Adipocyte (in vitro differentiated cells): ENCODE measurements at places on chromosomes 1 and 21.

DNA sequence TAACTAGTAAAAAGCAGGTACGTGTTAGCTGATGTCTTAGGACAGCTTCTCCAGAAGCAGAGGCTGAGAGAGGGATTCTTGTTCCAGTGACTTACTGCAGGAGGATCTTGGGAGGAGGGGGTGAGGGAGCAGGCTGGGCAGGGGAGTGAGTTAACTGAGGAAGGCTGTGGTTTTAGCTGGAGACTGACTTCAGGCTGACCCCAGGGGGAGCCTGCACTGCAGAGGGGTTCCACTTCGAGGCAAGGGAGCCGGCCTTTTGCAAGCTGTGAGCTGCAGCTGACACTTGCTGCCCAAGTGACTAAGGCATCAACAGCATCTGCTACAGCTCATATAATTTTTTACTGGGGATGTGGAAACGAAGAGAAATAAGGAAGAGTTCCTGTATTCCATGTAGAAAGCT, 50.4 kb upstream of the SOD1 start:
- no peak for DNase-seq

DNA sequence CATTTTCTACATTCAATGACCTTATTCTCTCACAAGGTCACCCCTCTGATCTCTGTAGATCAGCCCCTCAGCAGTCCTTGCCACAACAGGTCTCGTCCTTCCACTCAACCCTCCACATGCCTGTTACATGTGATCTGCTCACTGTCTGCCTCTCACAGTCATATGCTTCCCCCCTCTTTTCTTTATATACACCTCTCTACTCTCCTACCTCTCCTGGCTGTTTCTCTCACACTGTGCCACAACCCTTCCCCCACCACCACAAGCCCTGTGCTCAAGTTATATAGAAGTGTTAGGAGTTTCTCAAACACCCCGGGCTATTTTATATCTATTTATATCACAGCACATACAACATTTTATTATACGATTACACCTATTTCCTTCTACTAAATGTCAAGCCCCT, 12.6 kb downstream of the B3GALNT2 start:
- no peak for DNase-seq

DNA sequence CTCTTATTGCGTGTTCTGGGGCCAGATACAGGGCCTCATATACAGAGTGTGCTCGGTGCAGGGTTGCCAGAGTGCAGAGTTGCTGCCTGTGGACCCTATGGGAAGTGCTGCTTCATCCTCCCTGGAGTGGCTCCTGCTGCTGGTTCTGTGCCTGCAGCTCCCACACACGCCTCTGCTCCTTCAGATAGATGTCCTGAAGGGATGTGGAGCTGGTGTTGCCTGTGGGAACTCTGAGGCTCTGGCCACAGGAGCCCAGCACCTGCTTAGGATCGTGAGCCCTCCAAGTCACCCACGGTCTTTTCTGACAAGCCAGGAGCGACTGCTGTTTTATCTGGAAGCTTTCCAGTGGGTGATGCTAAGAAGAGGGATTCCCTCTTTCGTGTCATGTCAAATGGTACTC, 120.5 kb downstream of the CAMTA1 start:
- DNase-seq, result no peak

- no peak for DNase-seq
These were observed 124.1 kb upstream of the KCNK2 start for GRCh38 chr1:214958486-214958885.

DNA sequence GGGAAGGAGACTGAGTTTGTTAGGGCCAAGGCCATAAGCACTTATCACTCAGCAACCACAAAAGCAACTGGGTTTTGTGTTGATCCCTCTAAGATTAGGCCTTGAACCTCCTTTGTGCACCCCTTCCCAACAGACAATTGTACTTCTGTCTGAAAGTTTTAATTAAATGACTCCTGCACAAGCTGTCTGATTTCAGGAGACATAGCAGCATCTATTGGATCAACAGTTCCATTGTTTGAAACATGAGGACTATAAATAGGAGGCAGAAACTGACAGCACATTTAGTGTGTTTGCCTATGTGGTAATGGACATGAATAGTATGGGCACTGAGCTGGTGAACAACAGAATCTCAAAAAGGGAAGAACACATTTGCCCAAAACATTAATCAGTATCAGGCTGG, 167.3 kb upstream of the KCNJ6 start:
- no peak for DNase-seq

DNA sequence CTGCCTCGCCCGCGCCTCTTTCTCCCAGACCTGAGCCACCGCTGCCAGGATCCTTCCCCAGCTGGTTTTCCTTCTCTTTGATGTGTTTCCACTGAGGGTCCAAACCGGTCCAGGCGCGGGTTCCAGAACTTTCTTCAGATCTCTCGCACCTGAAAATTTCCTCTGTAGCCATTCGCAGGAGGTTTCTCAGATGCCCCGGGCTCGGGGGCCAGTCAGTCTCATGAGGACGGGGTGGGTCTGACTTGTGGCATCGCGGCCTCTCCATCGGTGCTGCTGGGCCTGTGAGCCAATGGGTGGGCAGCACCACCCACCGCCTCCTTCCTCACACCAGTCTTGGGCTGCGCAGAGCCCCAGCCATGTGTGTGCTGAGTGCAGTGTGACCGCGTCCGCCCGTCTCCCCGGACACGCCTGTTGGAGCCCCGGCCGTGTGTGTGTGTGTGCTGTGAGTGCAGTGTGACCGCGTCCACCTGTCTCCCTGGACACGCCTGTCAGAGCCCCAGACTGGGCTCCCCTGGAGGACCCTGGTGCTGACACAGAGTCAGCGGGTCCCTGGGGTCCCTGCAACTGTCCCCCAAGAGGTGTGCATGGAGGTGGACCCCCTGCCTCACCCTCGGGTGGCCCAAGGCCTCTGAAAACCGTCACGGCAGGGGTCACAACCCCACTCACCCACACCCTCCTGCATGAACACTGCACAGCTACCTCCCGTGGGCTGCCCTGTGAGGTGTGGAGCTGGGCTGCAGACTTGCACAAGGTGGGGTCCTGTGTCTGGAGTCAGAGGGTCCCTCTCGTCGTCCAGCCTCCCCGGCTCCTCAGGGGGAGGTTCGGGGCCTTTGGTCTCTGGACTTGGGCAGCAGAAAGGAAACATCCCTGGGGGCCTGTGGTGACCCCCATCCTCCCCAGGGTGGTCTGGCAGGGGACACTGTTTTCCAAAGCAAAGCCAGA, 20.2 kb downstream of the COL18A1 start:
- DNase-seq, result no peak

- no peak for DNase-seq
These were observed 66.3 kb downstream of the RAVER2 start for GRCh38 chr1:64811131-64811530.

- no peak for DNase-seq
These were observed 25.3 kb downstream of the KCND3 start for GRCh38 chr1:111963985-111964738.

DNA sequence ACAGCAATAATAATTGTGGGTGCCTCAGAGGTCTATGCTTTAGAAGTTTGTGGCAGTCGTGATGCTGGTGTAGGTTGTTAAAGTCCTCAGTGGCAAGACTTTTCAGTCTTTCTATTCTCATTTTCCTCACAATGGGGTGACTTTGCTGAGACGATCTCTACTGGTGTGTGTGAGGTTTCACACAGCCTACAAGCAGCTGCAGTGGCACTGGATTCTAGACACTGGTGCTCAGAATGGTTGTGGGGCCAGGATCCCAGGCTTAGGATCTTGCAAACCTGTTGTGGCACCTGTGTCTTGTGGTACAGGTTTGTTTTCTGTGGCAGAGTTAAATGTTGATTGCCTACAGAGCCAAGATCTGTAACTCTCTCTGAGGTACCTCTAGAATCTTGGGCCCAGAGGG, 581.2 kb downstream of the PTPRC start:
- no peak for DNase-seq

GRCh38 chr1:103461161-103462105, 64.1 kb upstream of the RNPC3 start:
- DNase-seq, result peak; percentile 67

GRCh38 chr1:36178471-36179219, 22.7 kb downstream of the MAP7D1 start:
- DNase-seq, result no peak

DNA sequence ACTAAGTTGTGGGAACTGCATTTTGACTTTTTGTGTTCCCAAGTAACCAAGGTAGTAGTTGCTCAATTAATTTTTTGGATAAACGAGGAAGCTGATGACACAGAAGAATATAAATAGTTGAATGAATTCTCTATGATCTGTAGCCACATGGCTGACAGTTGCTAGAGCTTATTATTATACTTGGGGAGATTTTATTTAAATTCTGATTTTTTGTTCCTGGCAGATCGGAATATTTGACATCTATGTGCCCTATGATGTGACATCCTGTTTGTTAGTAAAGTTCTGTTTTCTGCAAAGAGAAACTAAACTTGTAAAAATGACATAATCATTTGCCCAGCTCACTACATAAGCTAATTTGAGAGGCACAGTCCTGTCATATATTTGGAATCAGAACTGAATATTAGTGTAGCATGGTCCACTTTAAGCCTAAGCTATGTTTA, 9.7 kb upstream of the LYST start:
- DNase-seq, result no peak

- DNase-seq, result peak; percentile 34
These were observed 14.8 kb upstream of the TMEM240 start for GRCh38 chr1:1554926-1555915.

DNA sequence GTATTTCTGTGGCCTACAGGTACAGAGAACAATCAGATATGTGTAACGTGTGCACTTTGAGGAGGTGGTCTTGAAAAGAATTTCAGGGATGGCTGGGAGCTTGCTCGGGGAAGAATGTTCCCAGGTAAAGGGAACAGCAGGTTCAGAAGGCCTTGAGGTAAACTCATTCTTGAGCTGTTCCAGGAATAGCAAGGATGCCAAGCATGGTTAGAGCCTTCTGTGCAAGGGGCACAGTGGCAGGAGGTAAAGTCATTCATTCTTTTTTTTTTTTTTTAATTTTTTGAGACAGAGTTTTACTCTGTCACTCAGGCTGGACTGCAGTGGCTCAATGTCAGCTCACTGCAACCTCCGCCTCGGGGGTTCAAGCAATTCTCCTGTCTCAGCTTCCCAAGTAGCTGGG, 10.0 kb downstream of the UBE4B start:
- no peak for DNase-seq

DNA sequence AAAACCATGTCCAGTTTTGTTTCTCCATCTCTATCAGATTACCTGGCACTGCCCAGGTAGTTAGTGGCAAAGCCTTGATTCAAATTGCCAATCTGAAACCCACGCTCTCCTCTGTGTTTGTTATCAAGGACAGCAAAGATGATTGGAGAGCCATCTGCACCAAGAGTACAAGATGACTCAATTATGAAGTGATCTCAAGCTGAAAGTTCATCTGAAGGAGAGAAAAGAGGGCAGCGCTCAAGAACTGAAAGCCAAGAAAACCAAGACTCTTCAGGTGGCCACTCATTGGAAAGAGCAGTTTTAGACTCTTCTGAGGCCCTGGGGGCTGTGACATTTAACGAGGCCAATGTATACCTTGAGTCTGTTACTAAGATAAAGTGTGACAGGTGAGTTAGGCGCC, 13.8 kb downstream of the RXRG start:
- DNase-seq, result no peak

DNA sequence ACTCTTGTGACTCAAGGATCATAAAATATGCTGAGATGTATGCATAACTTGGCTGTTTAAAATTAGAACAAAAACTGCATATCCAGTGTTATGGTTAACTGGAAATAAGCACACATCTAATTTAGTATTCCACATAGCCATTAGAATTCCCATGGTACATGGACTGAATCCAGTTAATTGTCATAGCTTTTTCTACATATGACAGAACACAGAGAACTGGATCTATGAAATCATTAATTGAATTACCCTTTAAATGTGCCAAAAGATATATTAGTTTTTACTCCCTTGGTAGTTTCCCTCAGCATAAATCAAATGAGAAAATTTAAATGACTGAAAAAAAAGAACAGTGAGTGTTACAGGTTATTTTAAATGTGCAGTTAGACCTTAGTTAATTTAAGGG, 395.9 kb downstream of the NCAM2 start:
- DNase-seq, result no peak

DNA sequence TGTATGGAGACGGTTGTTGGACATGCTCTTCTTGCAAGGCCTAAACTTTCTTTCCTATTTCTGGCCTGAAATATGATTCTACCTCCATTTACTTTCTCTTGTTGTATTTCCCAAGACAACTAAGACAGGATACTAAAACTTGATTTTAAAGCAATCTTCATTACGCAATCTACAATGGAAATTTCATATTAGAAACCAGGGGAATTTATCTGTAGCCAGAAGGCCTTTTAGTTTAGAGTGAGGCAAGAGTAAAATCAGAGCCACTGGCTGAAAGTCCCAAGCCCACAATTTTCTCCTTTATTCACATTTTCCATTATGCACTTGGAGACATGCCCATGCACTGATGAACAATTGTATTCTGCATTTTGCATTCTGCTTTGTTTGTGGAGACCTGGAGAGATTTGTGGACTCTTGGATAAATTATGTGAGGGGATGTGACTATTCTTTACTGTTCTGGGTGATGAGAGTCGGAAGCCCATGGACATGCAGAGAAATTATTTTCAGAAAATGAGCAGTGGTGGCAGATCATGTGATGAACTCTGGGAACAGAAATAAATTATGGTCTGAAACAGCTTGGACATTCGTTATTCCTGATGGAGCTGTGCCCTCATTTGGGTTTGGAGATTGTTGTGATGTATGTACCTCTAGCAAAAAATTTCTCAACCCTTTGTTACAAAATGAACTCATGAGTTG, 336.8 kb downstream of the SEC16B start:
- peak; percentile 56 for DNase-seq

GRCh38 chr1:214372092-214372491, 91.1 kb downstream of the SMYD2 start:
- DNase-seq, result peak; percentile 31

- no peak for DNase-seq
These were observed 57.0 kb downstream of the CHD5 start for GRCh38 chr1:6123083-6123482.
